Stimulated activated CD4-positive, alpha-beta T cell treated with anti-CD3 and anti-CD28 coated beads, Interleukin-12 subunit alpha, Interleukin-12 subunit beta, amount 100 ng/mL, for 24 hours (primary cell): ENCODE measurements at places on chromosomes 16 and 17.

DNA sequence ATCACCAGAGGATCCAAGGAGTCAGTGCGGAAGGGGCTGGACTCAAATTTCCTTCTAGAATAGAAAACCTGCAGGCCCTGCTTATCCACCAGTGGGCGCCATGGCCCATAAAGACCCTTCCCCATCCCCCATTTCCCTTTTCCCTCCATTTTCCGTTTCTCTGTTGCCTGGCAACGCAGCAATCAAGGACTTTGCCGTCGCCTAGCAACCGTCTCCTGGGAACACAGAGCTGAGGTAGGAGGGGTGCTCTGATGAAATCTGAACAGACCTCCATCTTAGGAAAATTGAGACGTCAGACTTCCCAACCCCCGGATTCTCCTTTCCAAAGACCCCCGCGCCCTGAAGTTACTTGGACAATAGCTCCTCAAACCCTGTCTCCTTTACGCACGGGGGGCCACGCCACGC is 5.7 kb downstream of the DLG4 start:
- DNase-seq = no peak

- no peak for DNase-seq
These were observed 5.5 kb downstream of the SEC14L1 start for GRCh38 chr17:77146246-77146632.

- no peak for DNase-seq
These were observed 70.6 kb downstream of the KATNIP start for GRCh38 chr16:27620541-27620940.

- no peak for DNase-seq
These were observed 49.3 kb downstream of the B9D1 start for GRCh38 chr17:19313066-19313745.

- no peak for DNase-seq
These were observed 1.8 kb downstream of the USP7 start for GRCh38 chr16:8961811-8962390.

DNA sequence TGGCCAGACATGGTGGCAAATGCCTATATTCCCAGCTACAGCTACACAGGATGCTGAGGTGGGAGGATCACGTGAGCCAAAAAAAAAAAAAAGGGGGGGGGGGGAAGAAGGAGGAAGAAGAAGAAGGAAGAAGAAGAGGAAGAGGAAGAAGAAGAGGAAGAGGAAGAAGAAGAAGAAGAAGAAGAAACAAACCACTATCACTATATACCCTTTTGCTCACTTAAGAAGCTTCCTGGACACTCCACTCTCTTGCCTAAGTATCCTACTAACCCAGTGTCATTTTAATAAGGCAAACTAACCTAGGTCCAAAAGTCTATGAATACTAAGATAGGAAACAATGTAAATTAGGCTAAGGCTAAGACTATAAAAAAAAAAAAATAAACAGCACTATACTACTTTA is 54.8 kb downstream of the GPATCH8 start:
- DNase-seq = no peak

DNA sequence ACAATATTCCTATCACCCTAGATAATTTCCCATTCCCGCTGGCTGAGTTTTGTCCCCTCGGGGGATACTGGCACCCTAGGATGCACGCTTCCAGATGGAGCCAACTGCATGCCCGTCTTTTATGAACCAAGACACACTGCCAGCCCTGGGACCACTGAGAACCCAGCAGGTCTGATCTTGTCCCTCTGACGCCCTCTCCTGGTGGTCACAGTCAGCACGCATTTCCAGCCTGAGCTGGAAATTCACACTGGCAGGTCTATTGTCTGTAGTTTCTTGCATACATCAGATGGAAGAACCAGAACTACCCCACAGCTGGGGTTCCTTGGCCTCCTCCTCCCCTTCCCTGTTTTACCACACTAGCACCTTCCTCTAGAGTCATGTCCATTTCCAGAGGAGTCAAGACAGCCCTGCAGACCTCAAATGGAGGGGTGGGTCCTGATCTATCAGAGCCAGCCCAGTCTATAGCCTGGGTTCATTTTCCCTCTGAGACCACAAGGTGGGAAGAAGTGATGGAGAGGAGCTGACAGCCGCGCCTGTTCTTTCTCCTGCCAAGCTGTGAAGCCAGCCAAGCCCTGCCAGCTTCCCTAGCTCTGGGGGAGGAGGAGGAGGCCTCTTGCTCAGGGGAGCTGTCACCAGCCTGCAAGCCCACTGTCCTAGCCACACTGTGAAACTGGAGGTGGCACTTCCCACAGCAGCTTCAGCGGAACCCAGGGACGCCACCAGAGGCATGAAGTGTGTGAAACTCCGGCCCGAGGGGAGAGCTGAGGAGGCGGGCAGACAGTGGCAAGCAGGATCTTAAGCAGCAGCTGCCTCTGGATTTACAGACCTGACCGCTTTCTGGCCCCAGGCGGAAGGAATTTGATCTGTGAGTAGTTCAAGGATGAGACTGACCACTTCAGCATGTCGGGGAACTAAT is 29.3 kb downstream of the MXRA7 start:
- DNase-seq = peak; percentile 30

GRCh38 chr16:24747441-24747840 is 18.0 kb downstream of the TNRC6A start:
- no peak for DNase-seq

DNA sequence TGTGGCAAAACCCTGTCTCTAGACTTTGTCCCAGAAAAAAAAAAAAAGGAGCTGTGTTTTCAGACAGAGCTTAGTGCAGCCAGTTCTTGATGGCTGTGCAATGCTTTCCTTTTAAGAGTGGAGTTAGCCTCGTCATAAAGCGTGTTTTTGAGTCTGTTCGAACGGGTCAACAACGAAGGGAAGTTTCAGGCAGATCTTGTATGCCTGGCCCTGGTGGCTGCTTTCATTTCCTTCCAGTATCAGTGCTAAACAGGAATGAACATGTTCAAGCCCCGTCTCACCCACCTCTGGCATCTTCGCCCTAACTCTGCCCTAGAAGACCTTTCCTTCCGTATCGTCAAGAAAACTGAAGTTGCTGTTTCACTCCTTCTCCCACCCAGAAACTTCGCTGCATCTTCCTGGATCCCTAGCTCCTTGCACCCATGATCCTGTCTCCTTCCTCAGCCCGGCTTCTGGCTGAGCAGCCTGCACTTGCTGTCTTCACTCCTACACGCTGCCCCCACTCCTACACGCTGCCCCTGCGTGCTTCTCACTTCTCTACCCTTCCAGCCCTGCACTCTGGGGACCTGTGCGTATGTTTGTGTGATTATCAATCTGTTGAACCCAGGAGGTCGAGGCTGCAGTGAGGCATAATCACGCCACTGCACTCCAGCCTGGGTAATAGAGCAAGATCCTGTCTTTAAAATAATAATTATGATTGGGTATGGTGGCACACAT is 55.3 kb downstream of the USP10 start:
- DNase-seq = no peak

GRCh38 chr17:48228720-48229119 is 121.2 kb downstream of the SNX11 start:
- DNase-seq = no peak

DNA sequence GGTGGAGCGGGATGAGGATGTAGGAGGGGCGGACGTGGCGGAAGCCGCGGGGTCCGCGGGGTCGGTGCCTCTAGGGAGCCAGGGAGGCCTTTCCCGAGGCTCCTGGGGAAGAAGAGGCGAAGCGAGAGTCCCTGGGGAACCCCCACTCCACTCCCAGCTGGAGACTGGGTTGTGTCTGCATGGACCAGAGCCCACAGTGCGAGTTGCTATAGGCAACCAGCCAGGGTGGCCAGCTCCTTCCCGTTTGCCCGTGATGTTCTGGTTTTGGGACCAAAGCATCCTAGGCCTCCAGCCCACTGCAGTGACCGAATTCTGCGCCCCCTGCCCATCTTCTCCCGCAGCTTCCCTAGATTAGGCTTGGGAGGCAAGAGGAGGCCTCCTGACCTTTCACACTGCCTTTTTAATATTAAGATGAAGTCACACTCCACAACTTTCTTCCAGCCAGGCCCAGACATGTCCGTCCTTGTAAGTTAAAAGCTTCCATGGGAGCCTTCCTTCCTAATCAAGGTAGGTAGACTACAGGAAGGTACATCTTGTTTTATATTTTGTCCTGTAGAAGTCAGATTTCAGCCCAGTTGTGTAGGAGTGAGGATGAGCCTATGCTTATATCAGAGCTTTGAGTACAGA is 469 bp downstream of the AMZ2 start:
- DNase-seq = peak; percentile 52

- DNase-seq = no peak
These were observed 46.7 kb upstream of the JPH3 start for GRCh38 chr16:87555647-87556046.

DNA sequence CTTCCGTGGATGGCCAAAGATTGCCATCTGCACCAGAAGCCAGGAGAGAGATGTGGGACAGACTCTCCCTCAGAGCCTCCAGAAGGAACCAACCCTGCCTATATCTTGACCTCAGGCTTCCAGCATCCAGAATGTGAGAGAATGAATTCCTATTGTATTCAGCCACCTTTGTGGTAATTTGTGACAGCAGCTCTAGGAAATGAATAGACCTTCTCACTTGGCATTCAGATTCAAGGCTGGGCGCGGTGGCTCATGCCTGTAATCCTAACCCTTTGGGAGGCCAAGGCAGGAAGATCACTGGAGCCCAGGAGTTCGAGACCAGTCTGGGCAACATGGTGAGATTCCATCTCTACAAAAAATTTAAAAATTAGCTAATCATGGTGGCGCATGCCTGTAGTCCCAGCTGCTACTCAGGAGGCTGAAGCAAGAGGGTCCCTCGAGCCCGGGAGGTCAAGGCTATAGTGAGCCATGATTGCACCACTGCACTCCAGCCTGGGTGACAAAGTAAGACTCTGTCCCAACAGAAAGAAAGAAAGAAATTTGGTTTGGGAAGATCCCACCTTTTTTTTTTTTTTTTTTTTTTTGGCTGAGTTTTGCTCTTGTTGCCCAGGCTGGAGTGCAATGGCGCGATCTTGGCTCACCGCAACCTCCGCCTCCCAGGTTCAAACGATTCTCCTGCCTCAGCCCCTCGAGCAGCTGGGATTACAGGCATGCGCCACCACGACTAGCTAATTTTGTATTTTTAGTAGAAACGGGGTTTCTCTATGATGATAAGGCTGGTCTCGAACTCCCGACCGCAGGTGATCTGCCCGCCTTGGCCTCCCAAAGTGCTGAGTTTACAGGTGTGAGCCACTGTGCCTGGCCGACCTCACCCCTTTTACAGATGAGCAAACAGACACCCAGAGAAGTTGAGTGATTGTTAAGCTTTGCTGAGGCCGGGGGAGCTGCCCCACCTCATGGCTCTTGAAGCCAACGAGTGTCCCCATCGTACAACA is 4.3 kb upstream of the CPSF4L start:
- DNase-seq = no peak

DNA sequence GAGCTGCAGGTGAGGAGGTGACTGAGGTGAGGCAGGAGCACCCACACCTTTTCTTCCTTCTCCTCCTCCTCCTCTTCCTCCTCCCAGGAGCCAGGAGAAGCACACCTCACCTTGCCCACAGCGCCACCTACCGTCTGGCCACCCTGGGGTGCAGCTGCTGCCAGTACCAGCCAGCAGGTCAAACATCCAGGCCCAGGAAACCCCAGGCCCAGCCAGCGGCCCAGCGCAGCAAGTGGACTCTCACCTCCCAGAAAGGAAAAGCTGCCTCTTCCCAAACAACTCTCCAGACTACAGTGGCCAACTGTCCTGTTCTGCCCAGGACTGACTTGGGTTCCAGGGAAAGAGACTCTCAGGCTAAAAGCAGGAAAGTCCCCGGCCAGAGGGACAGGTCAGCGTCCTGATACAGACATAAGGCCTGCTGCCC is 22.7 kb downstream of the PEMT start:
- peak; percentile 20 for DNase-seq

- no peak for DNase-seq
These were observed 102.6 kb downstream of the SDR42E1 start for GRCh38 chr16:81908466-81909262.

DNA sequence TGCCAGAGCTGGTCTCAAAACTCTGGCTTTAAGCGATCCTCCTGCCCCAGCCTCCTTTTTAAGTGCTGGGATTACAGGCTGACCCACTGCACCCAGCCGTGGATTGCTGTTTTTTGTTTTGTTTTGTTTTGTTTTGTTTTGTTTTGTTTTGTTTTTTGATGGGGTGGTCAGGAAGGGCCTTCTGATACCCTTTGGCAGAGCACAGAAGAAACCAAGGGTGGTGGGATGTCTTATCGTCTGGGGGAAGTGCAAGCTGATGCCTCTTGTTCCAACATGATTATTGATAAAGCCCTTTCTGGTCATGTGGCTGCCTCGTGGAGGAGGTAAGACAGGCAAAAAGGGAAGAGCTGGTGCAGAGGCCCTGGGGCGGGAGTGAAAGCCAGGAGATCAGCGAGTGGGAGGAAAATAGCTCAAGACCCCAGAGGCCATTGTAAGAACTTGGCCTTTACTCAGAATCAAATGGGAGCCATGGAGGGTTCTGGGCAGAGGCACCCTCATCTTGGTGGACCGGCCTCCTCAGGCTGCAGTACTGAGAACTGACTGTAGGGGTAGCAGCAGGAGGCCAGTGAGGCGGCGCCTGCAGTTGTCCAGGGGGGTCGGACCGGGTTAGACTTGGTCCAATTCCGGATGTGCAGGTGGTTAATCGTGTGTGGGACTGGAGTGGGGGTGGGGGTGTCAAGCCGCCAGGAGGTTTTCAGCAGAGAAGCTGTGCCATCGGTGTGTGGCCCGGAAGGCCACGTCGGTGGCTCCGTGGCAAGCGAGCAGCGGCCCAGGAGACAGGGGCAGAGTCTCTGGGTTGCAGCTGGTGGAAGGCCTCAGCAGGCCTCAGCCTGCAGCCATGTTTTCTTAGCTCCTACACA is 84.4 kb upstream of the GSE1 start:
- DNase-seq = peak; percentile 15

DNA sequence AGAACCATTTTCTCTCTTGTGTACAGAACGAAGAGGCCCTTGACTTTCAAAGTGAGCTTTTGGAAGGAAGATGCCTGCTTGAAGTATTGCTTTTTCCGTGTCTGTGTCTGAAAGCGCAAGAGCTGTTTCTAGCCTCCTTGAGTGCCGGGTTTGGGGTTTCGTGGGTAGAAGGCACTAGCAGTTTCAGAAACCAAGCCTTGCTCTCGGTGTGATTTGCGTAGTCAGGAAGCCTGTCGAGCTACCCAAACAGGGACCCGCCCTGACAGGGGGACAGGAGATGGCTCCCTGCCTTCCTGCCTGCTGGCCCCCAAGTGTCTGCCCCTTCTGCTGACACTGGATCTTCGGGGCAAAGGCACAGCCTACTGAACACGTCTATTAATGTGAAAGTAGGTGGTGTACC is 322.0 kb downstream of the MAF start:
- peak; percentile 65 for DNase-seq

DNA sequence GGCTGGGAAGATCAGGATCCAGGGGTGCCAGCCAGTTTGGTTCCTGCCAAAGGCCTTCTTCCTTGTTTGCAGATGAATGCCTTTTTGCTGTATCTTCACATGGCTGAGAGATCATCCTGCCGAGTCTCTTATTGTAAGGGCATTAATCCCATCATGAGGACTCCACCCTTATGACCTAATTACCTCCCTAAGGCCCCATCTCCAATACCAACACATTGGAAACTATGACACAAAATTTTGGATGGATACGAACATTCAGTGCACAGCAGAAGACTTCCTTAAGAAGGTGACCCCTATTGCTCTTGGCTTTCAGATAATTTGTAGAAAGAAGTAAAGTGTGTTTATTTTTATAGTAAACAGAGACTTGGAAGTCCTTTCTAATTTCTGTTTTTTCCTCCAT is 1164.7 kb upstream of the CDH8 start:
- no peak for DNase-seq

GRCh38 chr17:68878226-68878885 is 76.8 kb downstream of the ABCA8 start:
- DNase-seq = no peak

- no peak for DNase-seq
These were observed 533.2 kb upstream of the CDH5 start for GRCh38 chr16:65833171-65833871.

GRCh38 chr17:45234641-45235415 is 13.1 kb downstream of the FMNL1 start:
- no peak for DNase-seq
